Panc1 (cell line): ENCODE measurements at places on chromosomes 5 and 9.

DNA sequence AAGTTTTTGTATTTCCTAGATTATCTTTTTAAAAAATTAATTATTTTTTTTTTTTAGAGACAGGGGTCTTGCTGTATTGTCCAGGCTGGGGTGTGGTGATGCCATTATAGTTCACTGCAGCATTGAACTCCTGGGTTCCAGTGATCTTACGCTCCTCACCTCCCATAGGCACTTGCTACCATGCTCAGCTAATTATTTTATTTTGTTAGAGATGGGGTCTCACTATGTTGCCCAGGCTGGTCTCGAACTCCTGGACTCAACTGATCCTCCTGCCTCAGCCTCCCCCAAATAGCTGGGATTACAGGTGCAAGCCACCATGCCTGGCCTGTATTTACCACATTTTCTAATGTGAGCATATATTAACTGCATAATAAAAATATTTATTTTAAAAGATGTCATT, 274.5 kb downstream of the RFX3 start:
- no peak for DNase-seq

DNA sequence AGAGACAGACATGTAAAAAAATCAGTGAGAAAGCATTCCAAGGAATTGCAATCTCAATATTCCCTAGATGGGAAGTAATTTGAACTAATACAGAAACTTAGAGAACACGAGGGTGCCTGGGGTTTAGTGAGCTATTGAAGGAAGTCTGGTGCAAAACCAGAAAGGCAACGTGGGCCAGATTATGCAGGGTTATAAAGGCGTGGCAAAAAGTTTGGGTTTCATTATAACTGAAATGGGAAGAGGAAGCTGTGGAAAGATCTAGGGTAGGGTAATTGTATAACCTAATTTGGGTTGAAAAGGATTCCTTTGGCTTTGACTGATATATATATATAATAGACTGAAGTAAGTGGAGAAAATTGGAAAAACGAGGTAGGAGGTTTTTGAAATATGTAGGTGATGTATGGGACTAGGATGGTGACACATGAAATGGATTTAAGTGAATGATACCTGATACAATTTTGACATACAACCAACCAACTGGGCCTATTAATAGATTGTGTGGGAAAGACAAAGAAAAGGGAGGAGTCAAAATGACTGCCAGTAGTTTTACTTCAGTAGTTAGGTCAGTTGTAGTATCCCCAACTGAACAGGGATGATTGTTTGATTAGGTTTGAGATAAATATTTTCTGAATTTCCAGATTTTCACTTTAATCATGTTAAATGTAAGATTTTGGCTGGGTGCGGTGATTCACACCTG, 65.3 kb downstream of the FAM174A start:
- DNase-seq: no peak

- no peak for DNase-seq
Measured at GRCh38 chr5:15135661-15136060, 264.1 kb upstream of the ANKH start.

- DNase-seq: no peak
Measured at GRCh38 chr9:75591972-75592371, 298.5 kb upstream of the PCSK5 start.

- DNase-seq: no peak
Measured at GRCh38 chr9:99828054-99828416, 6.3 kb downstream of the NR4A3 start.

DNA sequence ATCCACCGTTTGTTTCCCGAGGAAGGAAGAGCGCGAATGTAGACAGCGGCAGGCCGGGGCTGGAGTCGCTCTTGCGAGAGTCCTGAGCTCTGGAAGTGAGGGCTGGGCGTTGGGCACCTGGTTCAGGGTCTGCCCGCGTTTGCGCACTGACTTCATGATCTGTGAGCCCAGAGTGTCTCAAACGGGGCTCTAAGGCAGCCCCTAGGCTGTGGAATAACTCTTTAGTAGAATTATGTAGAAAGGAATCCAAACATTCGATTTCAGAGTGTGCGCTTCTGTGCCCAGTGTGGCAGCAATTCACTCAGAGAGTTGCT, 478 bp upstream of the GGTA1 start:
- DNase-seq: no peak

DNA sequence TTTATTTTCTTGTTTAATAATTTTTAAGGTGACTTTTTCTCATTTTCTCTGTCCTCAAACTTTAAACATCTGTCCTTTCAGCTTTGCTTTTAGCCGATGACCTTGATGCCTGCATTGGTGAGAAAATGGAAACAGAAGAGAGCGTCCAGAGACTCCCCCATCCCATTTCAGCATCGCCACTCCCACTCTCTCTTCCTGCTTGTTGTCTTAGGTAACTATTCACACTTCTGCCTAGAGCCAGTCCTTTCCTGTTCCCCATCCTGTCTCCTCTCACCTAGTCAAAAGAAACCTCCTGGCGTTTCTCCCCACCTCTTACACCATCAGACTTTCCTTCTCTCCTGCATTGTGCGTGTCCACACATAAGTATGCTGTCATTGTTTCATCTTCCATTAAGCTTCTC, 124.6 kb downstream of the MAST4 start:
- DNase-seq: no peak

DNA sequence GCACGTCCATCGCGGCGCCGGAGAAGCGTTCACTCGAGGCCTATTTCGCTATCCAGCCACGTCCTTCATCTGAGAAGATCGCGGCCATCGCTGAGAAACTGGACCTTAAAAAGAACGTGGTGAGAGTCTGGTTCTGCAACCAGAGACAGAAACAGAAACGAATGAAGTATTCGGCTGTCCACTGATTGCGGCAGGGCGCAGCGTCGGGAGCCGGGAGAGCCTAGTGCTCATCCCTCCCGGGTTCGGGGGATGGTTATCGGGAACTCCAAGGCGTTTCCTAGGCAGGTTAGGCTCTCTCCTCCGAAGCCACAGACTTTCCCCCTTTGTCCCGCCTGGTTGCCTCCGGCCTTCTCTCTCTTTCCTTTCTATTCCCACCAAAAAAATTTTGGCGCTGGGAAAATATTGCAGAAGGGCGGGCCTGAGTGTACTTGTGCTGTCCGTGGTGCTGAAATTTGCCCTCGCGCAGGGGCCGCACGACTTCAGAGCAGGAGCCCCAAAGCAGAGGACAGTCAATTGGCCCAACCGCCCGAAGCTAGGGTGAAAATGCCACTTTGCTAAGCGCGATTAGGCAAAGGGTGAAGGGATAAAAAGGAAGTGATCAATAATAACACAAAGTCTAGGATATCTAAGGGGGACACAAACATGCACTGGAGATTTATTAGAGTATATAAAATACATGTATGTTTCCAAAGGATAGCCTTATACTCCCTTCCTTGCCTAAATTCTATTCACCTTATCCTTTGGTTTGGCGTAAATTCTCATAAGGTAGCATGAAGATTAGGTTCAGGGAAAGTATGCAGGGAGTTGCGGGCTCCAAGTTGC, 1.8 kb downstream of the POU4F3 start:
- DNase-seq: no peak

- no peak for DNase-seq
Measured at GRCh38 chr9:91589101-91589553, 165.5 kb upstream of the NFIL3 start.

DNA sequence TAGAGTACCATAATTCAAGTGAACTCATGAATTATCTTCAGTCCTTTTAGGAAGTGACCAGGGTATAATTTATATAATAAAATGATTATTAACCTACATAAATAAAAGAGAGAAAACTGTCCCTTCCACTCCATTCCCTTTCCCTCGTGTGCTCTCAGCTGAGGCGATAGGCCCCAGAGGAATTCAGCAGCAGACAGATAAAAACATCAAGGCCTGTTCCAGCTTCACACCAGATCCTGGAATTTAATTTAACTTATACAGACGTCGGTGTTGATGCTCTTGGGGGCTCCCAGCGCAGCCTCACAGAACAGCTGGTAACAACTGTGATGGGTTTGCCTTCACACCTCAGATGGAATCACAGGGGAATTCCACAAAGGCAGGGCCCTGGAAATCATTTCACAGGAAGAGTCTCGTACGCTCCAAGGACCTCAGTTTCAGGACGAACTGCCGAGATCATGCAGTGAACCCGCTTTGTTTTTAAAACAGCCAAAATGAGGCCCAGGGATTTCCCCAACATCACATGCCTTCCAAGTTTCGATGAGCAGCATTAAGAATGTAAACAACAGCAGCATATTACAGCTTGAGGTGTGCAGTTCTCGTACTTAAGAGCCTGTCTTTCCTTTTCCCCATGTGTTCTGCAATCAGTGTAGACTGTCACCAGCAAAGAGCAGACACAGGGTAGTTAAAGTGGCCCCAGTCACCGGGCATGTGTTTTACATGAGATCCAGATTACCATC, 73.6 kb upstream of the ALDH1B1 start:
- DNase-seq: no peak

DNA sequence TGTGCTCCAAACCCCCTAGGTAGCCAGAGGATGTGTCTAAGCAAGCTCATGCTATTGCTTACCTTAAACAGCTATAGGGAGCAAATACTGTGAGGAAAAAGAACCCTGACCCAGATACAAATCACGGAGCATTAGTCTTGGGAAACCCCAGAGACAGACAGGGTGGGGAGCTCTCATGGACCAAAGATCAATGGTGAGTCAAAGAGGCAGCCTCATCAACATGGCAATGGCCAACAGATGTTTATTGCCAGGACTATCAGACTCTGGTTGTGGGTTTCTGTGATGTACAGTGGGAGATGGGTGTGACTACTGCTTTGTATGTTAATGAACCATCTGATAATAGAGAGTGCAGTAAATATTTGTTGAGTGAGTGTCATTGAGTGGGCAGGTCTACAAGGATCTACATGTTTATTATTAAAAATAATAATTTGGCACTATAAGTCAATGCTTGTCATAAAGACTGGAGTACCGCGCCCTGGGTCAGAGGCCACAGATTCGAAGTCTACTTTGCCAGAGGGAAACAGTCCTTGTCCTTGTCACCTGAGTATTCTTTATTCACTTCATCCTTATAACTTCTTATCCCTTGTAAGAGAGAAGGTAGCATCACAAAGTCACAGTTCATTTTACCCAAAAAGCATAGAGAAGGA, 56.5 kb upstream of the RAI14 start:
- no peak for DNase-seq

DNA sequence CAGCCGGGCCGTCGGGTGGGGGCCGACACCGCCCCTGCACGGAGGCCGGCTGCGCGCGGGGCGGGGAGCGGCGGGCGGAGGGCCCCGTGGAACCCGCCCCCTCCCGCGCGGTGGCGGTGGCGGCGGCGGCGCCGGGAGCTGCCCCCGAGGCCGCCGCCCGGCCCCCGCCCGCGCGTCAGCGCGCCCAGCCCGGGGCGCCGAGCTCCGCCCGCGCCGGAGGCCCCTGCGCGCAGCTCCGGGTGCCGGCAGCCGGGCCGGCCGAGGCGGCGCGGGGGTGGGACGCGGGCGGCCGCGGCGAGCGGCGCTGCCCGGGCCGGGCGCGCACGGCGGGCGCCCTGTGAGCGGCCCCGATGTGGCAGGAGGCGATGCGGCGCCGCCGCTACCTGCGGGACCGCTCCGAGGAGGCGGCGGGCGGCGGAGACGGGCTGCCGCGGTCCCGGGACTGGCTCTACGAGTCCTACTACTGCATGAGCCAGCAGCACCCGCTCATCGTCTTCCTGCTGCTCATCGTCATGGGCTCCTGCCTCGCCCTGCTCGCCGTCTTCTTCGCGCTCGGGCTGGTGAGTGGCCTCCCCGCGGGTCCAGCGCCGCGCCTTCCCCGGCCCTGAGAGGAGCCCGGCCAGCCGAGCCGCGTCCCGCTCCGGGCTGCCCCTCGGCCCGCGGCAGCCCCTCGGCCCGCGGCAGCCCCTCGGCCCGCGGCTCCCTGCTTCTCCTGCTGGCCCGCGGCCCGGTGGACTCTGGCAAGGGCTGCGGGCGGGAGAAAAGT, at the start of gene ADCY2:
ADCY2 (plus strand) TSS at position 192 of the 766 bp plus-strand sequence; CDS start at position 351, 159 bp downstream.
- DNase-seq: no peak

DNA sequence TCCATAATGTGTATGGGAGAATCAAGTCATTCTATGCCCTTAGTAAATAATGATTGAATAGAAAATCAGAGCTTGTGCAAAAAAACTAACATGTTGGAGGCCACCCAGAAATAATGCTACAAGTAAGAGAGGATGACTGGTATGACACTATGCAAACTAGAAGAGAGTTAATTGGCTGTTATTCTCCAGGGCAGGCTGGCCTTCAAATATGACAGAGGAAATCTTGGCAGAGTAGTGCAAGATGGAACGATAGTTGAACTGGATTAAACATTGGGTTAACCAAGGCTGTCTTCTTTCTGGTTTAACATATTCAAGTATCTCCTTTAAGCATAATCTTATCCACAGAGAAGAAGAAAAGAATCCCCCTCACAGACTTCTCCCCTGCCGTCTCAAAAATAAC, 196.1 kb downstream of the MPDZ start:
- DNase-seq: no peak

- no peak for DNase-seq
Measured at GRCh38 chr9:111001526-111001925, 36.7 kb downstream of the LPAR1 start.

- no peak for DNase-seq
Measured at GRCh38 chr5:156036640-156037039, 290.3 kb upstream of the SGCD start.

GRCh38 chr9:87836951-87837705, 45.5 kb upstream of the SPATA31E1 start:
- no peak for DNase-seq

GRCh38 chr5:136066661-136067271, 38.0 kb downstream of the TGFBI start:
- no peak for DNase-seq

DNA sequence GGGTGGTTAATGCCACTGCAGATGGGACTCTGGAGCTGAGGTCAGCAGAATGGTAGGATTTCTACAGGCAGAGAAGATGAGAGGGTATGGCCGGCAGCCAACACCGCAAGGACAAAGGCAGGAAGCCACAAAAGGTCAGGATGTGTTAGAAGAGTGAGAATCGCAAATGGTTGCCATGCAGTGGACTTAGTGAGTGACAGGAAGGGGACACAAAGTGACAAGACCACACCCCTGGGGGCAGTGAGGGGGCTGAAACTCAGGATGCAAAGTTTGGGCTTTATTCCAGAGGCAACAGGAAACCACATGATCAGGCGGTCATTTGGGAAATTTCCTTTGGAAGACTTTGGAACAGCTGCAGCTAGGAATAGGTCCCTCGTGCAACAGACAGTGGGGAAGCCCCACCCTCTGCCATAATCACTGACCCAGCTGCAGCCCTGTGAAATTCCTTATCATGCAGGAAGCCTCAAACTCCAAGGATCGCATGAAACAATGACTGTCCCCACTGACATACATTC, 14.2 kb upstream of the CCDC180 start:
- DNase-seq: no peak

- DNase-seq: no peak
Measured at GRCh38 chr9:35914301-35914807, 5.1 kb downstream of the SPAAR start.
